KG1 (cell line): ENCODE measurements at places on chromosomes 12 and 14.

DNA sequence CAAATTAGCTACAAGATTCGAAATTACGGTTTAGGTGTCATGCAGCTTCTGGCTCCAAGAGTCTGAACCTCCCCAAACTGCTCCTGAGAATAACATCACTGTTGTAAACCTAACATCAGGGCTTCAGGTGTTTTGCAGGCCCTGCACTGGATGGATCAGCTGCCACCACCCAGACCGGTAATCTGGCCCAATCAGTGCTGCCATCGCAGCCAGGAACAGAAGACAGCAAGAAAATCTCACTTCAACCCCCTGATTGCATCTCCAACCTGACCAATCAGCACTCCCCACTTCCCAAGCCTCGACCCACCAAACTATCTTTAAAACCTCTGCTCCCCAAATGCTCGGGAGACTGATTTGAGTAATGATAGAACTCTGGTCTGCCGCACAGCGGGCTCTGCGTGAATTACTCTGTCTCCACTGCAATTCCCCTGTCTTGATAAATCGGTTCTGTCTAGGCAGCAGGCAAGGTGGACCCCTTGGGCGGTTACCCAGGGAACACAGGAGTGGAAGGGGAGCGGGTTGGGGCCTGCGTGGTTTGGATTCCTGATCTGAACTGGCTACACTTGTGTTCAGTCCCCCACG, 268.5 kb upstream of the SFSWAP start:
- no peak for DNase-seq

DNA sequence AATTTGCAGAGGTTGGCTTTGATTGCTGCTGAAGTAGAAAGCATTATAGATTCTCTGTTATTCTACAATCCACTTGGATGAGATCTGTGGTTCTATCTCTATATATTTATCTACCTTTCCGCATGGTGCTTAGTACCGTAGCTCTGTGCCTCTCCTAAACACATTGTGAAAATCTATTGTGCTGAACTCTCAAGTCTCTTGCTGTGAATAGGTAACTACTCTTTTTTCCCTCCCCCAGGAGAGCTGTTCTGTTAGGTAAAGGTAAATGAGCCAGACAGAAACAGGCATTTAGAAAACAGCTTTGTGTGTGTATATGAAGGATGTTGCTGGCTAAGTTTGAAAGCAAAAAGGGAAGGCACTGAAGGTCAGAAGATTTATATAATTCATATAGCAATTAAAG, 112.6 kb downstream of the BRMS1L start:
- DNase-seq, result no peak

DNA sequence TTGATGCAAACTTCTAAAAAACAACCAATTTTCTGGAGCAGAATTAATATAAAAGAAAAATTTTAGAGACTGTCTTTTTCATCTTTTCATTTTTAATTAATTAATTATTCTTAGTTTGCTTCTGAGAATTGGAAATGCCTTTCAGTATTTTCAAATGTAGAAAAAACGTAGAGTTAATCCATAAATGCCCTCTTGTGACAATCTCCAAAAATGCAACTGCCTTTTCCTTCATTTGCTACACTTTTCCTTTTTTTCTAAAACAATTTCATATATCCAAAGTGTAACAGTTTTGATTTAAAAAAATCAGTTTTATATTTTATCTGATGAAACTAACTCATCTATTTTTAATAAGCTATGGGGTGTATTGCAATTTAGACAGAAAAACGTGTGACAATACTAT, 409.3 kb downstream of the PRKD1 start:
- no peak for DNase-seq

DNA sequence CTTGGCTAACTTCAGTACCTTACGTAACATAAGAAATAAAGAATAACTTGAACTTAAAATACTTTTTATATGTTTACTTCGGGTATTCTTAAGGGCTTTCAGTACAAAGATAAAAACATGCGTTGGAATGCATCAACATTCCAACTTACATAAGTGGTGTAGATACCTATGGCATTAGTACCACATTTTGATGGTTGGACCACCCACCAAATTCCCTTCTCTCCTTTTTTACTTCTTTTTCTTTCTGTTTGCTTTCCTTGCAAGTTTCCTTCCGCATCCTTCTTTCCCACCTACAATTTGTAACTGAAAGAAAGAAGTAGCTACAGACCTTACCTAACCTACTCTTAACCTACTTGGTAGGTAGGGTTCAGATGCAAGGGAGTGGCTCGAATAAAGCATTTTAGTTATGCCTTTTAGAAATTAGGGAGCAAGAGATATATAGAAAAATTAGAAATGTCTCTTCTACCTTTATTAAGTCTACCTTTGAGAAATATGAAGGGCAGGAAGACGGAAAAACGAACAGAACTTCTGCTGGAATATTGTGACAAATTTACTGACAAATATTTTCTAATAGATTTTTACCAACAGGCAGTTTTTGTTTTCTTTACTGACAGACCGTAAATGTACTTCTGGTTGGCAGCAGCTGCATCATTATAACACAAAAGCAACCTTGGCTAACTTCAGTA, 2.1 kb upstream of the ARHGAP5 start:
- DNase-seq, result no peak

DNA sequence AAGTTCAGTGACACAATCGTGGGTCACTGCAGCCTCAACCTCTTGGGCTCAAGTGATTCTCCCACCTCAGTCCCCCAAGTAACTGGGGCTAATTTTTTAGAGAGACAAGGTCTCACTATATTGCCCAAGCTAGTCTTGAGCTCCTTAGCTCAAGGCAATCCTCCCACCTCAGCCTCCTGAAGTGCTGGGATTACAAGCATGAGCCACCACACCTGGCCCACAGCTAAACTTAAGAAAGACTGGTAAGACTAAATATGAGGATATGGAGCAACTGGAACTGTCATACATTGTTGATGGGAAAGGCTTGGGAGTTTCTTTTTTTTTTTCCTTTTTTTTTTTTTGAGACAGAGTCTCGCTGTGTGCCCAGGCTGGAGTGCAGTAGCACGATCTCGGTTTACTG, 34.0 kb downstream of the VRTN start:
- no peak for DNase-seq

DNA sequence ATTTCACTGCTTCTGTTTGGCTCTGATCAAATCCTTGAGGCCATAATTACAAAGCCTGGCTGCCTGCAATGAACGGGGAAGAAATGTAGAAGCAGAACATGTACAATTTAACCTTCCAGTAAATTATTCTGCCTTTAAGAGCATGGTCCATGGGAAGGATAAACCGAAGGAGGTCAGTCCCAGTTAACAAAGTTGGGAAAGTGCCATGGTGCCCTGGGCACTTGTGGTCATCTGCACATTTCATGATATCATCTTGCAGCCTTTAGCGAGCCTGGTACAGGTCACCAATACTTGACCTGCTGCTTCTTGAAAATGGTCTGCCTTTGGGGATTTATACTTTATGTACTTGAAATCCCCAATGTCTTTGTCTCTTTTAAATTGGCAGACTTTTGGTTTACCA, 175.9 kb upstream of the KITLG start:
- no peak for DNase-seq

DNA sequence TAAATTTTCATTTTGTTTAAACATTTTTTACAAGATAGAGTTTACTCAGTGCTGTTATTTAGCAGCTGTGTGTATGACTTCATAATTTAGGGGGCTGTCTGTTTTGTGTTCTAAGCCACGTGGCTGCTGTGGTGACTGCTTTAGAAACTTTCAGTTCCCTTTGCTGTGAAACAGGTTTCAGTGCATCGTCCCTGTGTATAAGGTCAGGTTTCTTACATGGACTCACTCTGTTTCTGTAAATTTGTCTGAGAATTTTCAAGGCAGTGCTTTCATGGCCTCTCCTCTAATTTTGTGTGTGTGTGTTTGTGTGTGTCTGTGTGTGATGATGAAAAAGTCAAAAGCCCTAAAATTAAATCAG, 32.4 kb downstream of the BICD1 start:
- DNase-seq, result peak; percentile 13

GRCh38 chr12:93483151-93483807, 16.0 kb downstream of the MRPL42 start:
- no peak for DNase-seq

- no peak for DNase-seq
These were observed 45.9 kb downstream of the NOC4L start for GRCh38 chr12:132190012-132190755.

- DNase-seq, result no peak
These were observed 70.9 kb downstream of the MON2 start for GRCh38 chr12:62537551-62537950.

DNA sequence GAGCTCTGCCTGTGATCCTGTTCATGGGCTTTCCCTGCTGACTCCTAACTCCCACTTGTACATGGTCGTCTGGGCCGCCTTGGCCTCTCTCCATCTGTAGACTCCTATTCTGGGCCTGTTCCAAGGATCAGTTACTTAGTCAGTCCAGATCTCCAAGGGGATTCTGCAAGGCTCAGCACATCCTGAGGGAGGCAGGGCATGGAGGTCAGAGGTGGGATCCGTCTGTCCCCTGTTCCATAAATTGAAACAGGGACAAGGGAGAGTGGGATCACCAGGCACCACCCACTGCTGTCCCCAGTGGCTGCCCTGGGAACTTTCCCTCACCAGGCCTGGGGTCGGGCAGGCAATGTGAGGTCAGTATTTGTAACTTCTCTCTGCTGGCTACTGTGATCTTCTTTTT, 43.5 kb downstream of the KCTD10 start:
- DNase-seq, result no peak

DNA sequence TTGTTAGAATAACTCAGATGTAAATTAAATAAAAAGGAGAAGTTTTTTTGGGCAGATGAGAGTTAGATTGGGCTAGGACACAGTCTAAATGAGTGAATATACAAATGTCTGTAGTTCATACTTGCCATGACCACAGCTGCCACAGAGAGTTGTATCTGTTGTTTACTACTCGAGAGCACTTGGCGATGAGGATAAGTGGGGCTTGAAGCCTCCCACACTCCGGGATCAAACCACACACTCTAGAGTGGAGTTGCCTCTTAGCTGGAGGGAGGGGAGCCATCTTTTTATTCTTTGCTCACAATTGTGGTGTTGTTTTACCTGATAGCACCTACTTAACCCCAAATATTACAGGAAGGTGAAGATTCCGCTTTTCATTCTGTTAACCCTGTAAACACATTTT, 27.5 kb downstream of the BEST3 start:
- no peak for DNase-seq

- peak; percentile 34 for DNase-seq
These were observed 16.7 kb upstream of the CD163L1 start for GRCh38 chr12:7460375-7461259.

- no peak for DNase-seq
These were observed 21.1 kb upstream of the VWF start for GRCh38 chr12:6145564-6145963.

- peak; percentile 19 for DNase-seq
These were observed 21.3 kb downstream of the TBX3 start for GRCh38 chr12:114662512-114663177.

DNA sequence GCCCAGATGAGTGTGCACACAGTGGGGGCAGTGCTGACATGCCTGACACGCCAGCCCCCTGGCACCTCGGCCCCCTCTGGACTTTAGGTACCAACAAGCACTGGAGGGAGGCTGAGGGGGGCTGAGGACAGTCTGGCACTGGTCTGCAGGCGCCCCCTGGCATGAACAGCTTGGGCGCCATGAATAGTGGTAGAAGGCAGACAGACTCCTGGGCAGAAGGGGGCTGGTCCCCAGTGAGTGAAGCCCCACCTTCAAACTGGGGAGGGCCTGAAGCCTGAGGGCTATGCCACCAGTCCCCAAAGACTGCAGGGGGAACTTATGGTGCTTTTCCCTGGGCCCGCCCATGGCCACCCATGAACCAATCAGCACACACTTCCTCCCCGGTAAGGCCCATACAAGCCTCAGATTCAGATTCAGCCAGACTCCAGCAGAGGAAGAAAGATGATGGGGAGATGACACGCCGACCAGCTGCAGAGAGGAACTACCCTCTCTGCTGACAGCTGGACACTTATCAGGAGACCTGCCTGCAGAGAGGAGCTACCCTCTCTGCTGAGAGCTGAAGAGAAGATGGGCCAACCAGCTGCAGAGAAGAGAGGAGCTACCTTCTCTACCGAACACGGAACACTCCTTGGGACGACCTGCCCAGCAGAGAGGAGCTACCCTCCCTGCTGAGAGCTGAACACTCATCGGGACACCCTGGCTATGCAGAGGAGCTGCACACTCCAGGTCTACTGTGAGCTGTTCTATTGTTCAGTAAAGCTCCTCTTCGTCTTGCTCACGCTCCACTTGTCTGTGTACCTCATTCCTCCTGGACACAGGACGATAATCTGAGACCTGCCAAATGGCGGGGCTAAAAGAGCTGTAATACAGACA, 324.5 kb downstream of the PCNX1 start:
- no peak for DNase-seq

GRCh38 chr14:85917716-85918115, 387.8 kb downstream of the FLRT2 start:
- DNase-seq, result no peak

GRCh38 chr14:96881713-96882112, 84.5 kb downstream of the VRK1 start:
- DNase-seq, result no peak

- DNase-seq, result no peak
These were observed 275.9 kb downstream of the EGLN3 start for GRCh38 chr14:33674927-33675326.

- no peak for DNase-seq
These were observed 133.7 kb downstream of the AEBP2 start for GRCh38 chr12:19572920-19573558.

DNA sequence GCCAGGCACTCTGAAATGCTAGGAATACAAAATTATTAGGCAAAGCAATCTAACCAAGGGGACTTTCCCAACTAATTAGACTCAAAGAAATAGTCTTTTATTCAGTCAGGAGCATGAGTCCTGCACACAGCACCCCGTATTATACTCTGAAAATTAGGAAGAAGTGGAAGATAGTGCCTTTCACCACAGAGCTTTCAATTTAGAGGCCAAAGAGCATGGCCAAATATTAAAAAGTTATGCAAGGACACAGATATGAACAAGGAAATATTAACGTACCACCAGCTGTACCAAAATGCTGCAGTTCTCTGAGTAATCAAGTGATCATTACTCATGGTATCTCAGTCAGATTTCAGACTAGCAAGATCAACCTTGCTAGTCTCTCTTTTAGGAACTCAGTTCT, 22.6 kb upstream of the MDM2 start:
- no peak for DNase-seq

DNA sequence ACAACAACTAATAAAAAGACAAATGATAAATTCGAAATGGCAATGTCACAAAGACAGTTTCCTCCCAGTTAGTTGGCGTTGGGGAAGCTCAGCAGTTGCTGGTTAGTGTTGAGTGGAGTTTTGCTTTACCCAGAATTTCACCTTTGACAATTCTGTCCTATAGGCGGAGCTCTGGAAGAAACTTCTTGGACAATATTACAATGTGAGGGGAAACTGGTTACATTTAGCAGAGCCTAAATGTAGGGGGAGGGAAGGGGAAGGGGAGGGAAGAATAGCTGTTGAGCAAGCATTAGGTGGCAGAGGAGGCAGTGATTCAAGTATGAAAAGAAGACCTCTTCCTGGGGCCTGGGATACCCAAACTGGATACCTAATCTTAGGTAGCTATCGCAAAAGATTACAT, 51.4 kb downstream of the BDKRB1 start:
- no peak for DNase-seq

DNA sequence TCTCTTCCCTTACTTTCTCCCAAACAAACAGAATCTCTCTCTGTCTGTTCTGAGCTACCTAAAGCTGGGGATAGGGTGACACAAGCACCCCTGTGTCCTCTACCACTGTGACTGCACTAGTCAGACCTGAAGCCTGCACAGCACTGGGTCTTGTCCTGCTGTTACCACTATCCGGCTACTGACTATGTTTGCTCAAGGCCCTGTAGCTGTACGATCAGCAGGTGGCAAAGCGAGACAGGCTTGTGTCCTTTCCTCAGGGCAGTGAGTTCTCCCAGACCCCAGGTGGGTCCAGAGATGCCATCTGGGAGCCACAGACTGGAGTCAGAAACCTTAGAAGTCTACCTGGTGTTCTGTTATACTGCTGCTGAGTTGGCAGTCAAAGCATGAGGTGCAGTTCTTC, 116.4 kb downstream of the NUBPL start:
- no peak for DNase-seq
